Effector CD8-positive, alpha-beta T cell (primary cell): ENCODE measurements at places on chromosomes 3 and 15.

DNA sequence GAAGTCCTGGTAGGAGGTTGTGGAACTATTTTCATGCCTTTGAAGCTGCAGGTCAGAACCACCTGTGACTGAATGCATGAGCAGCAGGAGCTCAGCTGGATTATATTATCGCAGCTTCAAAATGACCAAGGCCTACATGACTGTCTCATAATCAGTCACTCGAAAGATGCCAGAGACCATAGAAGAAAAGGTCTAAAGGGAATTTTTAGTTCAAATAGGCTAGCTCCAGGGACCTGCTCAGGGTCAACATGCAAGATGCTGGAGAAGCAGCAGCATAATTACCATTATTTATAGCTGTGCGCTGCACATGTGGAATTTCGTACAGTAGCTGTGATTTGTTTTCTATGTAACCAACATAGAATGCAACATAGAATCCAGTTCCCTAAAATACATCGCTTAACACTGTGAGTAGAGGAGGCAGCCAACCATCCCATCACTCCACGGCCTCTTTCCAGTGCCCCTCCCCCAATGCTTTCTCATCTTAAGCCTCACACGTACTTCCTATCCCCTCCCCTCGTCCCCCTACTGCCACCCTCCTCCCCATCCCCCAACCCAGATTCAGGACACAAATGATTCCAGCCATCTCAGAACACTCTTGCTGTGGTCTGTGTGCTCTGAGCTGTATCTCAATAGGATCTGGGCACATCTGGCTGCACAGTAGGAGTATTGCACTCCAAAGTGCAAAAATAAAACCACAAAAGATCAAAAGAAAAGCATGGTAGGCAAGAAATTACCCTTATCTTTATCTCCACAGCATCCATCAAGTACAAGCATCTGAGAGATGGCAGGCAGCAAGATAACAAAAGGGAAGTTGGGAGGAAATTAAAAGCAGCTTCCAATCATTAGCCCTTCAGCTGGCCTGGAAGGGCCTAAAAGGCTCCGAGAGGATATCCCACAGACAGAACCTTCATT is 352.8 kb upstream of the SEMA6D start:
- no peak for DNase-seq

DNA sequence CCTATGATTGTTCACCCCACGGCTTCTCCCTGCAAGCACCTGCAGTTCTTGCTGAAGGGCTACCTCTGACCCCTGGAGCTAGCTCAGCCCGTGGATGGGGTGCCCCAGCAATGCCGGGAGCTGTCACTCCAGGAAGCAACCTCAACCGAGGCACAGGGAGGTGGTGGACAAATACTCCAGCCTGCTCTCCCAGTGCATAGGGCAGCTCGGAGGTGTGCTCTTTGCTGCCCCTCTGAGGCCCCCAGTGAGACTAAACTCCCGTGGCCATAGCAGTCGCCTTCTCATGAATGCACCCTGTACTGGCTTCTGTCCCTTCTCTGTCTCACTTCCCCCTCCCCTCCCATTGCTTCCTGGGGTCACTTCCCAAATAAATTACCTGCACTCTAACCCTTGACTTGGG is 48.5 kb downstream of the LINGO1 start:
- no peak for DNase-seq

DNA sequence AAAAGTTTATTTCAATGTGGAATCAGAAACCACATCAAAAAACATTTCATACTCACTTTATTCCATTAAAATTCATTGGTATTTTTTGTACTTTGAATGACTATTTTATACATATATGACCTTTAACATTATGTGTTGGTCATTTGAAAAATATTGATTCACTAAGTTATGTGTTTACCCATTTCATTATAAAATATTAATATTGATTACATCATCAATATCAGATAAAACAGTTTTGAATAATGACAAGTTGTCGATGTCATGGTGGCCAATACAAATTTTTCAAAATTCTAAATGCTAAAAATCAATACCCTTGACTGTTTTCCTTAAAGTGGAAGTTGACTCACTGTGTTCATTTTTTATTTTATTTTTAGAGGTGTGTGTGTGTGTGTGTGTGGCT is 239.7 kb upstream of the ROBO1 start:
- DNase-seq: no peak

- no peak for DNase-seq
These were observed 127.1 kb downstream of the FMN1 start for GRCh38 chr15:33067456-33067855.

- no peak for DNase-seq
These were observed 200.9 kb upstream of the EIF1B start for GRCh38 chr3:40108643-40109042.

DNA sequence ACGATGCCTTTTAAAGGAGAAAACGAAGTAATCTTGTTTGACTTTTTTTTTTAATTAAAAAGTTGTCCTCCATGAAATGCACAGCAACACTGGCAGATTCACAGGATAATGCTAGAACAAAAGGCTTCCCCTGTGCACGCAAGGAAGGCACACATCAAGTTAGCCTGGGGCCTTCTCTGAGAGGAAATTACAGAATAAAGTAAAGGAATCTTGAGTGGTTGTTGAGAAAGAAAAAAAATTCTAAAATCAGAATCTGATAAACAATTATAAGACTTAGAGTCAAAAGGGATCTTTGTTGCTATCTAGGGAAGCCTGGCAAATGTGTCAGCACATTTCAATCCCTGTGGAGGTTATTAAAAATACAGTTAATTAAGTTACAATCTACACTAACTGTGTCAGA is 946.0 kb downstream of the IGSF11 start:
- DNase-seq: no peak
